Central memory CD8-positive, alpha-beta T cell (primary cell): ENCODE measurements at places on chromosomes 4 and X.
A peak's percentile ranks its signal among the peaks of the same experiment; 100 is the strongest.

DNA sequence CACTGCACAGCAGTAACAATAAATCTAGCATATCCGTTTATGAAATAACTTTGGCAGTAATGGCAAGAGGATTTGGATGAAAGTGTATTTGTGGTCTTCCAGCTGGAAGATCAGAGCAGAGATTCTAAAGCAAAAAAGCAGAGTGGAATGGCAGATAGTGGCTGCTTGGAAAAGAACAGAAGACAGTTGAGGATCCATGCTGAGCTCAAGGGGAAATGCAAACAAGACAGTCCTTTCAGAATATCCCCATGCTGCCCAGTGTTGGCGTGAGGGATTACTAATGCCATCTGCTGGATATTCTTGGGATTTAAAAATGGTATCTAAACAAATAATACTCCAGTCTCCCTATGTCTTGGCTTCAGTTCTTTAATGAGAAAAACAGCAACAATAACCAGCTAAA lies 629.1 kb upstream of the ATOH1 start:
- DNase-seq = no peak

DNA sequence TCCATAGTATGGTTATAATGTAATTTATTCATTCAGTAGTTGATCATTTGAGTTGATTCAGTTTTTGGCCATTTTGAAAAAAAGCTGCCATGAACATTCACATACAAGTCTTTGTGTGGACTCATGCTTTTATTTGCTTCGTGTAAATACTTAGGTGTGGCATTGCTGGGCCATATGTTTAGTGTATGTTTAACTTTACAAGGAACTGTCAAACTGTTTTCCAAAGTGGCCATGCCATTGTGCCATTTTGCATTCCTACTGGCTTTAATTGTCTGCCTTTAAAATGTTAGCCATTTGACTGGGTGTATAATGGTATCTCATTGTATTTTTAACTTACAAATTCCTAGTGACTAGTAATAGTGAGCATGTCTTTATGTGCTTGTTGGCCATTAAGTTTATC lies 8.8 kb downstream of the MTM1 start:
- DNase-seq = no peak

- DNase-seq = no peak
These were observed 16.5 kb downstream of the UTP3 start for GRCh38 chr4:70704931-70705182.

DNA sequence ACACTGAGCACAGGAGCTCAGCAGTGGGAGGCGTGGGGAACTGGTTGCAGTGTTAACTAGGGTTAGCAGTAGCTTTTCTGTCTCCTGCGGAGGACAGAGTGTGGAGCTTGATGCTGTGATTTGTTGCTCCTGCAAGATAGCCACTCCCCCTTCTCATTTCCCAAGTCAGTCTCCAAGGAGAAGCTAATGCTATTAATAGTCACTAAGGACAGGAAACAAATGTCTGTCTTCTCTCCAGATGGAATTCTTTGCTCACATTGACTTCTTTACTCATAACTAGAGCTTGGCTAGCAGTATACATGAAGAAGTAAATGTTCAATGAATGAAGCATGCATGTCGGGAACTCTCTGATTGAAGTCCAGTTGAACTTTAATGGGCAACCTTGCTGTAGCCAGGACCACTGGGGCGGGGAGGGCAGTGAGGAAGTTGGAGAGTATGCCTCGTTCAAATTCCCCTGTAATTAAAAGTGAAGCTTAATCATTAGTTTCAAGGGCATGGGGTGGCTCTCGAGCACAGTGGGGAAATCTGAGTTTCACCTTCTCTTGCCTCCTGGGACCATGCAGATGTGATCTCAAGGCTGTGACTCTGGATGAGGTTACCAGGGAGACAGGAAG lies 156.6 kb upstream of the SCML1 start:
- DNase-seq = no peak

DNA sequence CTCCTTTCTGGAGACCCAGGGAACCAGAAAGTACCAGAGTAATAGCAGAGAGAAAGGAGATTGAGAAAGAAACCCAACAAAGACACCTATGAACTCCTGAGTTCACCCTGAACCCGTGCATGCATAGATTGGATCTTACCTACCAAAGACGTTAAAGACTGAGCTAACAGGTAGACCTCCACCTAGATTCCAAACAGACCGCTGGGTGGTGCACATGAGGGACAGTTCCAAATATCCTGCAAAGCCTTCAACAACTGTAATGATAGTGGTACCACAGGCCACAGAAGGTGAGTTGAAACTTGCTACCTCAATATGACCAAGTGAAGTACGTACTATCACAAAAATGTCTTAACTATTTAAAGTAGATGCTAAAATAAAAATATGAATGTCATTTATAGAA lies 34.0 kb upstream of the NR0B1 start:
- no peak for DNase-seq

DNA sequence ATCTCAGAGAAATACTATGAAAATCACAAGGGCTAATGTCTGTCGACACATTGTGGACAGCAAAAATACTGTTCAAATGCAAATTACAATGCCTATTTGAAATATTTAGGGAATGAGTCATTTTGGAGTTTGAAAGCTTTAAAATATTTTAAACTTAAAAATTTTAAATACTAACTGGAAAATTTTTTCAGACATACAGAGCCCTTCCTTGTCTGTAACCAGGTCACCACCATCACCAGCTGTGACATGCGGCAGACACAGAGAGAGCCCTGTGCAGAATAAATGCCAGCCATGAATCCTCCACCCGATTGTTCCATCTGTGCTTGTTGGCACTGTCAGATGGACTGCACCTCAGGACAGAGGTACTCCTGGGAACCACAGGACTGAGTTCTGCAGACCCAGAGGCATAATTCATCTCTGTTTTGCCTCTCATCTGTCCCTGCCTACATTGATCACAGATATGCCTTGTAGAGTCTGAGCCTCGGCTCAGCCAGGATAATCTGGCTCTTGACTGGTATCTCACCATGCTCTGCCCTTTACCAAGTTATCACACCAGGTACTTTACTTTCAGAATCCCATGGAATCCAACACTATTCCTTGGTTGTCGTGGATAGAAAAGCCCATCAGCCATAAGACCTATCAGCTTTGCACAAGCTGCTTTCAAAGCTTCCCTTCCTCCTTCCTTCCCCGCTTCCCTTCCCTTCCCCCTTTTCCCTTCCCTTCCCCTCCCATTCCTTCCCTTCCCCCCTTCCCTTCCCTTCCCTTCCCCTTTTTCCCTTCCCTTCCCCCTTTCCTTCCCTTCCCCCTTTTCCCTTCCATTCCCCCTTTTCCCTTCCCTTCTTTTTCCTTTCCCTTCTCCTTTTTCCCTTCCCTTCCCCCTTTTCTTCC lies 67.2 kb downstream of the TBC1D9 start:
- DNase-seq = no peak

GRCh38 chr4:105474099-105474518 lies 247 bp upstream of the PPA2 start:
- no peak for DNase-seq

DNA sequence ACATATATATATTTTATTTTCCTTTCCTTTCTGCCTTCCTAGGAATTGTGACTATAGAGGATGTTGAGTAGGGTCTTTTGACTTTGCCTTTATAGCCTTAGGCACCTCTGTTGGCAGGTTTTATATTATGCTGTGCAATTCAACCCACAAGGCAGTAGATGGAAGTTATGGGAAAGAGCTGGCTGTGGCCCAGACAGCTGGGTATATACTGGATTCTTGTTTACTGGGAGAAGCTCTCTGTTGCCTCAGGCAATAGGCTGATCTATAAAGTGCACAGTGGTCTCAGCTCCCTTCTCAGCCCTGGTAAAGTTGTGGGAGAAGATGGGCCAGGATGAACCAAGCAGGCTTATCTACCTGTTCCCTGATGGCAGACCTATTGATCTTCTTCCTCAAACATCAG lies 342.0 kb downstream of the GBA3 start:
- DNase-seq = no peak

DNA sequence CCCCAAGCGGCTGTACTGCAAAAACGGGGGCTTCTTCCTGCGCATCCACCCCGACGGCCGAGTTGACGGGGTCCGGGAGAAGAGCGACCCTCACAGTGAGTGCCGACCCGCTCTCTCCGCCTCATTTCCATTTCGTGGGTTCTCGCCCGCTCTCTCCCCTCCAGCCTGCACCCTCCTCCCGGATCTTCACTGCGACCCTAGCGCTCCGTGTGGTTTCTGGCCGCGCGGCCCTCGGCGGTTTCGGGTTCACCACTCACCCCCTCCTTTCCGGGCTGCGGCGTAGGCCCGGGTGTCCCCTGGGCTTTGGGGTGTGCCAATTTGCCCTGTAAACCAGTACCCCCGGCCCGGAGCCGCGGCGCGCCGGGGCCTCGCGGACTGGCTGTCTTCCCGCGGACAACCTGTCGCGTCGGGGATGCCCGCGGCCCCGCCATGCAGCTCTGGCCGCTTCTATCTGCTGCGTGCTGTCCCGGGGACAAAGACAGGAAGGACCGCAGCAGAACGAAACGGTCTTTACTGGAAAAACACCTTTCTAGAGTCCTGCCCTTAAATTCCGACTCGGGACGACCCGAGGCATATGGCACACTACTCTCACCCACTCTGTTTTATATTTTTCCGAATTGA lies 737 bp downstream of the FGF2 start:
- no peak for DNase-seq

DNA sequence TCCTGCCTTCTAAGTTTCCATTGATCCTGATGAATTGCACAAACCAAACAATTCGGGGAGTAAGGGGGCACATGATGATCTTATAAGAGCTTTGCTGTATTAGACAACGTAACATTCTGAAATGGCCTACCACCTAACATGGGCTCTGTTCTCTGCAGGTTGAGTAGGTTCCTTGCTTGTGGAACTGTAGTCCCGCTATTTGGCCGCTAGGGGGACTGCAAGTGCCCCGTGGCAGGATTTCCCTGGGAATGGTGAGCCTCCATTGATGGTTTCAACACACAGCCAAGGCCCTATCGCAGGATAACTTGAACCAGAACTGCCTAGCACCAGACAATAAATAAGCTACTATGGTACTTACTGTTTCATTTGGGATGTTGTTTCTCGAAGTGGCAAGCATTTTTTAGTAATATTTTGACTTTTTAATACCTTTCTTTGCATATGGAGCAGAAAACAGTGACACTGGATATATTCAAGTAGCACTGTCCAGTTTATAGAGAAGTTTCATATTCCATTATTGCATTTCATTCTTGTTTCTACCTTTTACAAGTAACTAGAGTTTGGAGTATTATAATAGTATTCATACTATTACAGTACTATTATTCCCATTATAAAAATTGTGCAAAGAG lies 11.9 kb downstream of the AR start:
- no peak for DNase-seq

DNA sequence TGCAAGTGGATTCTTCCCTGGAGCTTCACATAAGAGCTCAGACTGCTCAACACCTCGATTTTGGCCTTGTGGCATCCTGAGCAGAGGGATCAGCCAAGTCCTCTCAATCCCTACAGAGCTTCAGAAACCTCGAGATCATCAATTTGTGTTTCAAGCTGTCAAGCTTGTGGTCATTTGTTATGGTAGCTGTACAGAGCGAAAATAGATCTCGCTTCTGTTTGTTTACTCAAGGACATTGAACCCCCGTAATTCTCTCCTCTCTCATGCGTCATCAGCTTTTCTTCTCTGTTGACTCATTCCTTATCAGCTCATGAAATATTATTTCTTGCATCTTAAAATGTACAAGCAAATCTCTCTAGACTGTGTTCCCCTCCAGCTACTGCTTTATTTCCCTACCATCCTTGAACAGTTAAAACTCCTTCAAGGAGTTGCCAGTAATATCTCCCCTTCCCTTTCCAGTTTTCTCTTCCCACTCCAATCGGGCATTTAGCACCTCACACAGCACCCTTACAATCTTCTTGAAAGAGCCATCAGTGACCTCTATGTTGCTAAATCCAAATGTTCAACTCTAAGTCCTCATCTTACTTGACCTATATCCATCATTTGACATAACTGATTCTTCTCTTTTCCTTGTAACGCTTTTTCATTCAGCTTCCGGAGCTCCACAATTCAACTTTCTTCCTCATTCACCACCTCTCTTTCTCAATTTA lies 106.2 kb upstream of the FAT1 start:
- no peak for DNase-seq

- peak; percentile 43 for DNase-seq
These were observed 82.2 kb downstream of the MAML3 start for GRCh38 chr4:140071806-140072205.

GRCh38 chrX:40663880-40664630 lies 16.7 kb upstream of the CXorf38 start:
- DNase-seq = no peak

DNA sequence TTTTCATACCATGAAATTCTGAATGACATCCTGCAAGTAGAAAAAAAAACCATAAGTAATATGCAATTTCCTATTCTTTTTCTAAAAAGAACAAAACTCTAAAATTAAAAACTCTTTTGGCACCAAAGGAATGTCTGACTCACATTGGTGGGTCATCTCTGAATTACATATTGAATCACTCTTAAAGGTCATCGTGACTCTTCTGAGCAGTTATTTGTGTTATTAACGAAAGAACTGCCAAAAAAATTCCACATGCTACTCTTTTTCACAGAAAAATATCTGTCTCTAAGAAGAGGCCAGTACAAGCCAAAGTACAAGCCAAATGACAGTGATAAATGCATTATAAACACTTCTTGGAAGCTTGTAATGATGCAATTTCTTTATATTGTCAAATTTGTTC lies 282.2 kb downstream of the GUCY2F start:
- no peak for DNase-seq

DNA sequence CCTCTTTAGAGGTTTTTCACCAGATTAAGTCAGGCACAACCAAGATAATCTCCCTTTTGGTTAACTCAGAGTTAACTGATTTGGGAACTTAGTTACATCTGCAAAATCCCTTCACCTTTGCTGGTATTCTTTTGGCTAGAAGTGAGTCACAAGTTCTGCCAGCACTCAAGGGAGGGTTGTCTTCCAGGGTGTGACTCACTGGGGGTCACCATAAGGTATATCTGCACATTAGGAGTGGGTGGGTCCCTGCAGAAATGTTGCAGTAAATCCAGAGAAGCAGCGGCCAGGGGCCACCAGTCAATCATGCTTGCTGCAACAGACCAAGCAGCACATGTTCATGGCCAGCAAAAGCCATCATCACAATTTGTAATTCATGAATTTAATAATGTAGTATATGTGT lies 59.8 kb upstream of the MAML3 start:
- DNase-seq = no peak

- DNase-seq = peak; percentile 24
These were observed 54.4 kb upstream of the LCORL start for GRCh38 chr4:18075823-18076433.

DNA sequence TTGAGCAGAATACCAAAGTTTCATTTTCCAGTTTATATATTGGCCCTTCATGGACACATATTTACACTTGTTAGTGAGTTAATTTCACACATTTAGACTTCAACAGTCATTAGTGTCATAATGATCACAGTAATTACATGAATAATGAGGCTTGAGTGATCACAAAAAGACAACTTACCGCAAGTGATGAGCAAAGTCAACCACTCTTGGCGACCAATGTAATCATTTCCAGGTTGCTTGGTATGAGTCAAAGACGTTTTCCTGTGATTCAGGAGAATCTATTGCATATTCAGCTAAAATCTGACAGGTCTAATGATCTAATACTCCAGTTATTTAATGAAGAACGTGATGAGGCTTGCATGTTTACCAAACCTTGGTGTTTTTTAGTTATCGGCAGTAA lies 407.9 kb upstream of the TENM3 start:
- DNase-seq = no peak
